ENCODE measurements at places on chromosomes 12 and 14.
A peak's percentile ranks its signal among the peaks of the same experiment; 100 is the strongest.

DNA sequence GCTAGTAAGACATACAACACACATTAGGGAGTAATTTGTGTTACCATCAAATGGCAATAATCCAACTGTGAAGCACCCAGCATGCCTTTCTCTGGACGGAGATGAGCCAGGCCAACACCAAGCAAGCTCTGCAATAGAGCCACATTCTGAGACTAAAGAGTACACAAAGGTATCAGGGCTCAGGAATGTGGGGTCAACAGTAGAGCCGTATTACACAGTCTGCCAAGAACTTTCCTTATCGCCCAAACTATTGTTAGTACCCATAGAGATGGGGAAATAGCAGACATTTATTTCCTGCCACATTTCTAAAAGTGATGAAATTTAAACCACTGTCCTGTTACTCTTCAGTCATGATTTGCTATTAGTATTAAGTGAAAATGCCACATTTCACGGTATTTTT, 113.7 kb downstream of the BMP4 start:
- DNase-seq = no peak

GRCh38 chr12:86741531-86741930, 485.3 kb upstream of the MGAT4C start:
- DNase-seq = no peak

DNA sequence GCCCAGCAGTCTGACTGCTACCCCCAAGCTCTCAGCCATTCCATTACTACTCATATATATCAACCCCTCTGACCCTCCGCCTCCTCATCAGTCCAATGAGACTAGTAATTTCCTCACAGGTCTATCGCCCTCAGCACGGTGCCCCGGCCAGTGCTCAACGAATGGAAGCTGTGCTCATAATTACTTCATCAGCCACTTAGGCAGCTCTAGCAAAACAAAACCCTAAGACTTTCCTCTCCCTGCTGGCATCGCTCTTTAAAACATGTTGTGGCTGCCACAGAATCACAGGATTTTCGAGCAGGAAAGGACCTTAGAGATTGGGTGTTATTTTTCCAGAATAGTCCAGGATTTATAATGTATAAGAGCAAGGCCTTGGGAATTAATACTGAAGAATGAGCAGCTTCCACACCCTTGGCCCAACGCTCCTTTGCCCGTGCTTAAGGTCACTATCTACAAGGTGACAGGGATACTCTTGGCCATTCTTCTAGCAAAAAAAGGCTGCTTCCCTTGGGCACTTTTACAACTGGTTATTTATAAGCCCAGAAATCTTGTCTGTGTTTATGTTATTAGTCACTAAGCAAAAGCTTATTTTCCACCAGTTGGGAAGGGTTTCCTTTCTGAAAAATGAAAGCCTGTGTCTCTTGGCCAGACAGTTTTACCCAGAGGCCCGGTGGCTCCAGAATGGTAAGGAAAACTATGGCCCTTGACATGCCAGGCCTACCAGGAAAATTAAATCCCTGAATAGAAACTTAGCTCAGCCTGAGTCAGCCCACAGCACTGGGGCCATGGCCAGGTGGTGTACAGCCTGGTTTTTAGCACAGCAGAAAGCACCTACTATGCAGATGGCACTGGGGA, 47.9 kb downstream of the NUAK1 start:
- no peak for DNase-seq

- no peak for DNase-seq
Measured at GRCh38 chr12:52291267-52291935, at the start of gene KRT81. KRT81 (minus strand) TSS chr12:52291534; CDS start chr12:52291465, 69 bp downstream.

DNA sequence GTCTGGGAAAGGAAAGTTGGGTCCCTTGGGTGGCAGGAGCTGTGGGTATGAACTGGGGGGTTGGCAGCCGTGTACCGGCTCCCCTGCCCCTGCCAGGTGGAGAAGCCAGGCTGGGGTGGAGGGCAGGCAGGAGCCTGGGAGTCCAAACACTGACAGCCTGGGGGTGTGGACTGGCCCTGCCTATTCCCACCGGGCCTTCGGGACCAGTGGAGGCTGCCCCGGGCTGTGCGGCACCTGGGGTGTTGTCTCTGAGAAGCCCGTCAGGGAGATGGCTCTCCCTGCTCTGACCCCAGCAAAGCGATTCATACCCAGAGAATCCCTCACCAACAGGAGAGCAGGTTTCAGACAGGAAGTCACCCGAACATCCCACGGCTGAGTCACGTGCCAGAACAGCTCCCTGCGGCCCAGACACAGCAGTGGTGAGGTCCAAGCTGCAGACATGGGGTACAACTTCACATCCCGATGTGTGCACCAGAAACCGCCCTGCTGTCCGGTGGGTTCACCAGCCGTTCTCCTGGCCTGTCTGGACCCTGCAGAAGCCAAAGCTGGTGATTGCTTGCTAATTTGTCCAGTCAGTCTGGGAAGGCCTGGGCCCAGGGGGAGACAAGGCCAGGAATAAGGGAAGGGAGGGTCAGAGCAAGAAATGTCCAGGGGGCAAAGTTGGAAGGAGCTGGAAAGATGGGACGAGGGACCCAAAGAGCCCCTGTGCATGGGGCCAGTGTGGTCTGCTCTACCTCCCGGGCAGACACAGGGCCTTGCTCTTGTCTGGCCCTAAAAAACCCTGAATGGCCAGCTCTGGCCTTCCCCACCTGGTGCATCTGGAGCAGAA, 2.1 kb upstream of the GPR132 start:
- DNase-seq = peak; percentile 55

DNA sequence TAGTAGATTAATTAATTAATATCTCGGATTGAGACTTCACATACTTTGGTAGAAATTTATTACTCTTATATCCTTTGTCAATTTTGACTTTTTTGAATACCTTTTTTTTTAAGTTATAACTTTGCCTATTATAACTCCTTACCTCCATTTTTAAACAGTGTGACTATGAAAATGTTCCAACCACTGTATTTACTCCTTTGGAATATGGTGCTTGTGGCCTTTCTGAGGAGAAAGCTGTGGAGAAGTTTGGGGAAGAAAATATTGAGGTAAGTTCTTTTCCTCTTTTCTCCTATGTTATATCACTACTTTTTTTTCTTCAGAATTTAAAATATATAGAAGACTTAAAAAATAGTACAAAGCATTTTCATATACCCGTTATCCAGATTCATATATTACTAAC, 27.8 kb downstream of the EID3 start:
- no peak for DNase-seq

DNA sequence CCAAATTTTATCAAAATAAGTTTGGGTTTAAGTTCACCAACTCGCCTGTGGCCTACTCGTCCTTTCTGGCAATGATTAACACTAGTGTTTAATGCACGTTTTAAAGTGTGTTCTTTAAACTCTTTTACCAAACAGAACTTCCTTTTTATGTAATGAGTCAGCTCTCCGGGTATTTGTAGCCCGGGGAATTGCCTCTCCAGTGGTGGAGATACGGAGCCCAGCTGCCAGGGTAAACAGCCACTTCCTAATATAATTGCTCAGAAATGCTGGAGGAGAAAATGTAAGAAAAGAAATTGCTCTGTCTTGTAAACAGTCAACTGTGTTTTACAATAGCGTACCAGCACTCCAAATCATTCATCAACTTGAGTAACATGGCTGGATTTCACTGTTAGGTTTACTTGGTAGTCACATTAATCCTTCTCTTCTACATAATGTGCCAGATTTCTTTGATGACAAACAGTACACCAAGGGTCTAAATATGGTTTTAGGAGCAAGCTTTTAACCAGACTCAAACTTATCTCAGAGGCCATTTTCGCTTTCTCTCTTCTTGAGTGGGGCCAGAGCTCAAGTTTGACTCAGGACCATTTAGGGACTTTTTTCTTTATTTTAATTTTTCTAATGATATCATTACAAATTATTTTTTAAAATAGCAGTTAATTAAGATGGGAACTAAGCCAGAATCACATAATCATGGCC, 101.2 kb upstream of the SLC38A2 start:
- DNase-seq = no peak

GRCh38 chr12:43444940-43445564, 107.0 kb downstream of the ADAMTS20 start:
- DNase-seq = peak; percentile 33

GRCh38 chr12:98686603-98687002, 41.5 kb downstream of the APAF1 start:
- no peak for DNase-seq

DNA sequence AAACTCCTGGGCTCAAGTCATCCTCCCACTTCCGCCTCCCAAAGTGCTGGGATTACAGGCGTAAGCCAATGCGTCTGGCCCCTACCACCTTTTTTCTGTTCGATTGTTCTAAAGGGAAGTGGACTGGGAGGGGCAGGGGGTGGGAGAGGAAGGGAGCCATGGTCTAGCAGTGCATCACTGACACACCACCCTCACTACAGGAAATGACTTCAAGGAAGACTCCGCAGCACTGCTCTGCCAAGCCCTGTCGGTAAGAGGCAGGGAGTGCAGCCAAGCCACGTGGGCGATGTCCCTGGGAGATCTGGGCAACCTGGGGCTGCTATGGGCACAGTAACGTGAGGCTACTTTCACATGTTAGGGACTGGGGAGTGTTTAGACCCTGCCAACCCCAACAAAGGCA, 18.0 kb downstream of the LRRC74A start:
- peak; percentile 24 for DNase-seq

DNA sequence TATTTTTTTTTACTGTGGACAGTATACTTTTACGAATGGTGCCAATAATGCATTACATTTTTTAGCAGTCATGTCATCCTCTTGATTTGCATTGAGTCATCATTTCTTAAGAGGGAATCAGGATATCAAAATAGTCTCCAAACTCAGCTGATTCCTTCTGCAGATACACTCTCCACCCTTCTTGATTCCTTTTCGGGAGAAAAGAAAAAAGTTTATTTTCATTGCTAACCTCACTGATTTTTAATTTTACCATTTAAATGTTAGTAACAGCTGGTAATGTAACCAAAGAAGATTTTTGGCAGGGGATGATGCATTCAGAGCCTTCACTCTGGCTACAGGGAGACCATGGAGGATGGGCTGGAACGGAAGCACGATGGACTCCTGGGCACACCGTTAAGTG, 47.5 kb downstream of the MRPL42 start:
- DNase-seq = no peak

GRCh38 chr12:58346032-58346632, 404.8 kb downstream of the ATP23 start:
- no peak for DNase-seq
